Mammary epithelial cell (primary cell): ENCODE measurements at places on chromosomes 5 and 9. TPM values are rescaled to one million over a fixed set of nuclear protein-coding genes. Genes with fewer than 3 reads are reported as not detected.

GRCh38 chr9:137376386-137376785 is 46.6 kb downstream of the EXD3 start:
- DNase-seq = no peak

CDH9 gene
- not detected for polyA plus RNA-seq

- DNase-seq = no peak
Measured at GRCh38 chr5:180160789-180161188, 48.2 kb downstream of the RASGEF1C start.

GRCh38 chr5:67187006-67187715 is 9.4 kb downstream of the CD180 start:
- DNase-seq = no peak

TAF11L5 gene
- polyA plus RNA-seq = not detected

DNA sequence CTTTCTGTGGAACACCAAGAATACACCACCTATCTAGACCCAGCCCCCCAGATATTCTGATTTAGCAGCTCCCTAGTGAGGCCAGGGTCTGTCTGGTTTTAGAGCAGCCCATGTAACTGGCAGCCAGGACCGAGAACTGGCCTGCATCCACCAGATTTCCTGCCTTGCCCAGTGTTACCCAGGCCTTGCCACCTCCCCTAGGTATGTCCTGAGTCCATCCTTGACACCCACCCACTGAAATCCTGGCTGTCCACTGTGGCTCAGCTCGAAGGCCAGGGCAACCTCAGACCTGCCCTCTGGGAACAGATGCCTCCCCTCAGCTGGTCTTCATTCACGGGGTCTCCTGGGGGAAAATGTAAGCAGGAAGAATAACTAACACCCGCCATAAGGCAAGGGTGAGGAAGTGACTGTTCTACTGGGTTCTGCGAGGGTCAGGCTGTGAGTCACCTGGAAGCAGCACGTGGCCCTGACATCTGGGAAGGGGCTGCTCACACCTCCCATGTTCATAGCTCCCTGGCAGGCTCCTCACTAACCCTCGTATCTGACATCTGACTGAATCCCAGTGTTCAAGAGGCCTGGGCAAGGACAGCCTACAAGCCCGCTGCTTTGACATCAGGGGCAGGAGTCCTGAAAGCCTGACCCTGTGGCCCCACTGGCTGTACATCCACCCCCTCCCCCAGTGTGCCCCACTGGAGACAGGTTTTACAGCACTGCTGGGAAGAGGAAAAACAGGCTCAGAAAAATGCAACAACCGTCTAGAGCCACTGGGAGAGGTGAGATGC is 72.7 kb downstream of the SEMA4D start:
- no peak for DNase-seq

SOWAHA gene
- 0.07 TPM for polyA plus RNA-seq

SPINK6 gene
- 5.3 TPM for polyA plus RNA-seq

DNA sequence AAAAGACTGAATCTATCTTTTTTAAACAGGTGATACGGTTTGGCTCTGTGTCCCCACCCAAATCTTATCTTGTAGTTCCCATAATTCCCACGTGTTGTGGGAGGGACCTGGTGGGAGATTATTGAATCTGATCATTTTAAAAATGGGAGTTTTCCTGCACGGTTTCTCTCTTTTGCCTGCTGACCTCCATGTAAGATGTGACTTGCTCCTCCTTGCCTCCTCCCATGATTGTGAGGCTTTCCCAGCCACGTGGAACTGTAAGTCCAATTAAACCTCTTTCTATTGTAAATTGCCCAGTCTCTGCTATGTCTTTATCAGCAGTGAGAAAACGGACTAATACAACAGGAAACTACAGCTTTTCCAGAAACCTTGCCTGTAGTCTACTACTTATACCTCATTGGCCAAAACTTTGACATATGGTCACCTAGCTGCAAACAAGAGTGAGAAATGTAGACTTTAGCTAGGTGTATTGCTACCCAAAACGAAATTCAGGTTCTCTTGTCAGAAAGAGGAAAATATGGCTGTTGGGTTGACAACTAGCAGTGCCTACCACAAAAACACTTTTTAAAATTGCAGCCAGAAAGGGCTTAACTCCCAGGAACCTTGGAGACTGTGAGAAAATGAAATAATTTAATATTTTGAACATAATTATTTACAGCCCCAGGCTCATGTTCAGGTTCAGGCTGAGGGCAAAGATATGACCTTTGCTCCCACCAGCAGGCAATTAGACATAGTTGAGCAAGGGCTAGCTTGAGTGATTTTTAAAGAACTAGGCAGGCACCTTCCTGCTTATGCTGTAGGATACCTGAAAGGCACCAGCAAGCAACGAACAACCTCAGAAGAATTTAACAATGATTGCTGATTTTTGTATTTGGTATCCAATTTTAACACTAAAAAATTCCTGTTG is 7.4 kb upstream of the AGGF1 start:
- no peak for DNase-seq

GRCh38 chr5:171628633-171628974 is 157.0 kb upstream of the SMIM23 start:
- DNase-seq = no peak

- DNase-seq = no peak
Measured at GRCh38 chr9:124800306-124801259, 23.6 kb downstream of the OLFML2A start.

DNA sequence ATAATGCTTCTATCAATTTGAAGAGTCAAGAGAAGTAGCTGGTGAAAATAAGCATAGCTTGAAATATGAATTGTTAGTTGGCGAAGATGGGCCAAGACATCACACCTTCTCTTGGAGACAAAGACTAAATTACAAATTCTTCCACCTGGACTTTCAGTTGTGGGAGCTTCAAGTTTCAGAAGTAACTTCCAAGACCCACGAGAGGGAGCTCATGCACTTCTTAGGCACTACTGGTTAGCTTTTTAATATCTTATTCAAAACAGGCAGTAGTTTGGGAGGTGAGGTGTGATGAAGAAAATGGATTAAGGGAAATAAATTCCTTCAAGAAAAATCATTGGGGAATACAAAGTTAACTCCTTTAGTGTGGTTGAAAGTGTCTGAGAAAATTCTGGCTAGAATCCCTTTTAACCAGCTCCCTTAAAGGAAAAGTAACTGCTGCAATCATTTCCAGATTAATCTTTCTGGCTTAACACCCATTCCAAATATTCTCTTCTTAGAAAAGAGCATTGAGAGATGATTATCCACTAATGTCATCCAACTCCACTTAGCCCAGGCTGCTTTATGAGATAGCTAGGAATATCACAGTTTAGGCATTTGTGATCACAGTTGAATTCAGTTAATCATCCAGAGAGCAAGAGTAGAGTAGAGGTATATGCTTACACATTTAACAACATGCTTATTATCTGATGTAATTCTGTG is 139.5 kb upstream of the DMRTA1 start:
- peak; percentile 50 for DNase-seq

DNA sequence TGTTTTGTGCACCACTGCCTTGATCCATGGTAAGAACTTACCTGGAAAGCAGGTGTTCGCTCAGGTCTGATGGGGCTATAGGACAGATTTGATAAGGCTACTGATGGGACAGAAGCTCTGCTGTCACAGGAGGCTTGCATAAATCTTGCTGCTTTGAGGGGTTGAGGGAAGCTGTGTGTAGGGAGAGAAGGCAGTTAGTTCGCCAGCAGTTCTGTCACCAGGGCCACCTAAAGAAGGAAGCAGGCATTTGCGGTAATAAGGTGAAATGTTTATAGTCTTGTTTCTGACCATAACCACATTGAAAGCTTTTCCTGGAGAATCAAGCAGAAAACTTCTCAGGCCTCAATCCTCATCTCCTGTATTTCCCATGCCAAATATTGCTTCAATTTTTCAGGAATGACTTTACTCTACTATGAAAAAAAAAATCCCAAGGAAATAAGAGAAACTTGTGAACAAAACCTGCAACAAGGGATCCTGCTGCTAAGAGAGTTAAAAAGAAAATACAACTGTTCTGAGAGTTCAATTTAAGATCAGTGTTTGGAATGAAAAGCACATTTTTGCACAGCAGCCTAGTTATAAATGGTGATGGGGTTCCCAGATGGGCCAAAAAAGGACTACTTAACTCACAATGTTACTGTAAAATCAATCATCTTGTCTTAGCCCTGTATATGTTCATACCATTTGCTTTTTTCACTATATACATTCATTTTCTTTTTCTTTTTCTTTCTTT is 122.0 kb upstream of the RANBP3L start:
- no peak for DNase-seq

ADAMTSL2 gene
- not detected for polyA plus RNA-seq

LHX2 gene
- polyA plus RNA-seq = 0.02 TPM

- DNase-seq = peak; percentile 0
Measured at GRCh38 chr5:105670596-105670995, 2000.1 kb downstream of the EFNA5 start.

WDR31 gene
- polyA plus RNA-seq = 1.3 TPM

DNA sequence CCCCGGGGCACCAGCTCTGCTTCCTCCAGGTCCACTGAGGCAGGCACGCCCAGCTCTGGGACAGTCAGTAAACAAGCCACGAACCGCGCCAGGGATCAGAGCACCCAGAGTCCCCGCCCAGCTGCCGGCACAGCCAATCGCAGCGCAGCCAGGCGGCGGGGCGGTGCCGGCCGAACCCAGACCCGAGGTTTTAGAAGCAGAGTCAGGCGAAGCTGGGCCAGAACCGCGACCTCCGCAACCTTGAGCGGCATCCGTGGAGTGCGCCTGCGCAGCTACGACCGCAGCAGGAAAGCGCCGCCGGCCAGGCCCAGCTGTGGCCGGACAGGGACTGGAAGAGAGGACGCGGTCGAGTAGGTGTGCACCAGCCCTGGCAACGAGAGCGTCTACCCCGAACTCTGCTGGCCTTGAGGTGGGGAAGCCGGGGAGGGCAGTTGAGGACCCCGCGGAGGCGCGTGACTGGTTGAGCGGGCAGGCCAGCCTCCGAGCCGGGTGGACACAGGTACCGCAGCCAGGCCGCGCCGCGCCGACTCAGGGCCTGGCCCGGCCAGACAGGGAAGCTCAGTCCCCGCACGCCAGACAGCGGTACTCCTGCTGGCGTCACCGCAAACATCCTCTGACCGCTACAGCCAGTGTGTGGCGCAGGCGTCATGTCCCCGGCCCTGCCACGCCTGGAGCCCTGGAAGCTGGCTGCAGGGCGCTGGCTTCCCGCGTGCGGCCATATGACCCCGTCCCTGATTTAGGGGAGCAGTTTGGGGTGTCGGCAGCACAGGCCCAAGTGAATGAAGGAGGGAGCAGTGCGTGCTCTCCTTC is at the start of gene CTSL:
Gene CTSL, plus strand, starts transcription at position 220 of the 810 bp plus-strand sequence. CDS start 1,485 bp downstream, outside the sequence.
- DNase-seq = peak; percentile 70

BSPRY gene
- 0.90 TPM for polyA plus RNA-seq

LTC4S gene
- polyA plus RNA-seq = 0.29 TPM

DNA sequence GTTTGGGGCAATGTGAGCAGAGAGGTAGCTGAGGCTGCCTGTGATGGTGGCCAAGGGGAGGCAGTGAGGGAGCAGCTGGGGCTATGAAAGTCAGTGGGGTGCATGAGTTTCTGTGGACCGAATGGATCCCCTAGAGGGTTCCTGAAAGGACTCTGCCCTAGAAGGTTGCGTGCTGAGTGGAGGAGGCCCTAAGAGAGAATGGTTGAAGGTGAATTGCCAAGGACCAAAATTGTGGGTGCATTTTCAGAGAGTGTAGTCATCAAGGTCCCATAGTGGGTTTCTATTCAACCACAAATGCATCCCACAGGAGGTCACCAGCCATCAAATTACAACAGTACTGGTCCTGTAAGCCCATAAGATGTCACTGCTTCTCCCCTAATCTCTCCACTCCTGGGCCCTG is 298.3 kb downstream of the CDK5RAP2 start:
- DNase-seq = no peak

CYSRT1 gene
- 2.7 TPM for polyA plus RNA-seq

- no peak for DNase-seq
Measured at GRCh38 chr5:176633598-176633997, 3.1 kb downstream of the EIF4E1B start.

GRCh38 chr5:136666970-136667620 is 301.8 kb upstream of the TRPC7 start:
- no peak for DNase-seq

- no peak for DNase-seq
Measured at GRCh38 chr9:18331310-18331684, 142.7 kb upstream of the ADAMTSL1 start.

DNA sequence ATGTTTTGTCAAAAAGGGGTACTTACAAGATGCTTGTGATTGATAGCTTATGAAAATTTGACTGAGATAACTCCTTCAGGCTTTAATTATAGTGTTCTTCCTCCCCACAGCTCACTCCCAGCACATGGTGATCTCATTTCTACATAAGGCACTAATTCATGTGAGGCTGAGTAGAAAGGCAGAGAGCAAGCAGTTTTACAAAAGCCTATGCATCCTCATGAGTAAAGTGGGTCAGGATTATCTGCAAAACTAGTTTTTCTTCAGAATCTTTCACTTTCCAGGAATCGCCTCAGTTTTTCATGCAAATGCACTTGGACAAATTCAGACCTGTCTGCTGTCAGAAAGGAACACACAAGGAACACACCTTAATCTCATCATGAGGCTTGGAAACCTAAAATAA is 92.1 kb upstream of the FBN2 start:
- no peak for DNase-seq

- no peak for DNase-seq
Measured at GRCh38 chr5:160357394-160357793, 13.0 kb downstream of the C1QTNF2 start.

DNA sequence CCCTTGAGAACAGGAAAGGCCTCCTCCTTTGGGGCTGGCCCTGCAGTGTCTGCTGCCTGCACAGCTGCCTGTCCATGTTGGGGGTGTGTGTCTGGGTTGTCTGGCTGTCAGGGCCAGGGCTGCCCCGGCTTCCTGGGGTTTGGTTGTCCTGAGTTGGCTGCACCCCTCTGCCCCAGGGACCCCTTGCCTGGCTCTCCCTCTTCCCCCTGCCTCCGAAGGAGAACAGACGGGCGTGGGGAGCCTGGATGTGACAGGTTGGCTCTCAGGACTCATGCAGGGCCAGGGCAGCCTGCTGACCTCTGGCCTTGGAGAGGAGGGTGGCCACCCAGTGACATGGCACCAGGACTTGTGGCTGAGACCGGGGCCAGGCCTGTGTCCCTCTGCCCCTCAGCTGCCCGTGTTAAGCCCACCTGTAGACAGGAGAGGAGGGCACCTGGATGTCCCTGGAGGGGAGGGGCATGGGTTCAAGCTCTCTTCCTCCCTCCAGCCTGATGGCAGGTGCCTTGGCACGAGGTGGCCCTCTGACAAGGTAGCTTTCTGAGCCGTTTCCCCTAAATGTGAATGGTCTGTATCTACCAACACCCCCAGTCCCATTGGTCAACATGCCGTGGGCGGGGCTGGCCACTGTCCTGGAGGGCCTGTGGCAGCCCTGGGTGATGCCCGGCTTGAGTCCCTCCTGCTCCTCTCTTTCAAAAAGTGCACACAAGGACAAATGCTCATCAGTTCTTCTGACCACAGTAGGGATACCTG is 34.9 kb downstream of the WNK2 start:
- no peak for DNase-seq

SHISAL2B gene
- not detected for polyA plus RNA-seq

- peak; percentile 21 for DNase-seq
Measured at GRCh38 chr5:36089989-36090388, 23.3 kb upstream of the UGT3A2 start.
